ENCODE measurements at places on chromosomes 6 and 20.

GRCh38 chr6:95686895-95687294 lies 109.6 kb downstream of the MANEA start:
- no peak for DNase-seq

GRCh38 chr6:90026216-90026615 lies 131.9 kb downstream of the GJA10 start:
- no peak for DNase-seq

GRCh38 chr6:155936127-155936526 lies 480.5 kb upstream of the NOX3 start:
- DNase-seq: no peak

DNA sequence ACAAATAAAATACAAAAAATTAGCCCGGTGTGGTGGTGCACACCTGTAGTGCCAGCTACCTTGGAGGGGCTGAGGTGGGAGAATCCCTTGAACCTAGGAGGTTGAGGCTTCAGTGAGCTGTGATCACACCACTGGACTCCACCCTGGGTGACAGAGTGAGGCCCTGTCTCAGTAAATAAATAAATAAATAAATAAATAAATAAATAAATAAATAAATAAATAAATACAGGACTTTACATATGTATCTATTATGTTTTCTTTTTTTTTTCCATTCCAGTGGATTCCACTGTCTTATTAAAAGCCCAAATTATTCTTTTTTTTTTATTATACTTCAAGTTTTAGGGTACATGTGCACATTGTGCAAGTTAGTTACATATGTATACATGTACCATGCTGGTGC lies 41.1 kb upstream of the ENPP5 start:
- DNase-seq: no peak

- no peak for DNase-seq
Observed at GRCh38 chr20:4480104-4480503, 241.6 kb upstream of the PRND start.

DNA sequence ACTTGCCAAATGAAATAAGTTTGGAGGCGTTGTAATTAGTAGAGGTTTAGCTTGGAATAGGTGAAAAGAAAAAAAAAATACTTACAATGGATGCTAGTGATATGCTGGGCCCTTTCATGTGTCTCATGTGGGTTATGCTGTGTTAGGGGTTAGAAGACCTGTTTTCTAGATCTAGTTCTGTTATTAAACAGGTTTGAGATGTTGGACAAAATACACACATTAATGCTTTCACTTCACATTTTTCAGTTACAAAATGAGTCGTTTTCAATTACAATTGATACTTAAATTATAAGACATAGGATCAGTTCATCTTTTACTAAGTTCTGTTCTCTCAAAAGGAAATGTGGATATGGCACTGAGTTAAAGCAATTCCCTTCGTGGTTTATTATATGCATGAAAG lies 509.8 kb downstream of the EPM2A start:
- DNase-seq: no peak

GRCh38 chr6:47133230-47134000 lies 91.3 kb upstream of the ADGRF1 start:
- DNase-seq: no peak

DNA sequence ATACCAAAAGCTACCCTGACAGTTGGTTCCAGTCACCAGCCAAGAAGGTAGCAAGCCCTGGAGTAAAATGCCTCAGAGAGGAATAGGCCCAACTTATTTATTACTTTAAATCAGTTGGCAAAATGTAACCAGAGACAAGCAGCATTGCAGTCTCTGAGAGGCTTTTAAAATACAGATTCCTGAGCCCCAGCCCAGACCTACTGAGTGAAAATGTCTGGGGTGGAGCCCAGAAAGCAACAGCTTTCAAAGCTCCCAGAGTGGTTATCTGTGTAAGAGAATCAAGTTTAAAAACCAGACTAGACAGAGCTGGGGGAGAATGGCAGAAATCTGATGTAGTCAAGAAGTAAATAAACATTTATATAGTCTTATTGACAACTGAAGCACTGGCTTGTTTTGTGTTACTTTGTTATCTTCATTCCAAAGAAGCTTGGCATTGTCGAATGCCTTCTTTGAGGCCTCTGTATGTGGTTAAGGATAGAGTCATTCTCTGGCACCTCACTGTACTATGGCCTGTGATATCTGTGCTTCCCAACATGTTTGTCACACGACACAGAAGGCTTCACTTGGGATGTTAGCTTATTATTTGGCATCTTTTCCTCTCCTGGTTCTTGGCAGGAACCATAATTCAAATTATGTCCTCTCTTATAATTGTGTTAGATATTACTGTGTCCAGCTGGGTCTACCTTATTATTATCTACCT lies 313.5 kb downstream of the SLC35F1 start:
- no peak for DNase-seq

GRCh38 chr20:1108437-1108920 lies 9.9 kb upstream of the PSMF1 start:
- peak; percentile 61 for DNase-seq

- DNase-seq: peak; percentile 10
Observed at GRCh38 chr20:37686762-37687477, 6.9 kb upstream of the CTNNBL1 start.

GRCh38 chr6:134146268-134147033 lies 94.0 kb upstream of the SLC2A12 start:
- DNase-seq: no peak

GRCh38 chr6:152154559-152155356 lies 347.3 kb downstream of the ESR1 start:
- DNase-seq: no peak

DNA sequence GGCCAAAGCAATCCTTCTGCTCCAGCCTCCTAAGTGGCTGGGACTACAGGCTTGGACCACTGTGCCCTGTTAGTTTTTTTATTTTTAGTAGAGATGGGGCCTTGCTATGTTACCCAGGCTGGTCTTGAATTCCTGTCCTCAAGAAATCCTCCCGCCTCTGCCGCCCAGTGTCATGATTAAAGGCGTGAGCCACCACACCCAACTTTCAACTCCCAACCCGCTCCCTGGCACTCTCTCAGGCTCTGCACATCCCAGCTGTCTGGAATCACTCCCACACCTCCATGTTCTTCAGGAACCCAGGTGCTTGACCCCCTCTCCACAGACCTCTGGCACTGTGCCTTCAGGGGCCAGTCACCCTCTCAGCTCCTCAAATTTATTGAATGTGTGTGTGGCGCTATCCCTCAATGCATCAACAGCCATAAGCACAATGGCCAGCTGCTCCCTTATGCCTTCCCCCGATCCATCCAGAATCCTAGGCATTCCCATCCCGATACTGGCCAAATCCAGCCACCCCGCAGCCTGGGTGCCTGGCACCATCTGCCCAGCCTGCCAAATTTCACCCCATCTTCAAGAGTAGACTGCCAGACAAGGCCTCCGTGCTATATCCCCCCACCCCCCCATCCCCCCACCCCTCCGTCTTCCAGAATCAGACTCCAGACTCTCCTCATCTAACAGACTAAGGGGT lies 647 bp upstream of the POU5F1 start:
- no peak for DNase-seq

- peak; percentile 90 for DNase-seq
Observed at GRCh38 chr20:35699127-35699956, at the start of the genes NFS1 and ROMO1. Gene NFS1 (minus strand): TSS chr20:35699352. CDS start chr20:35699288, 64 bp downstream. Gene ROMO1 (plus strand): TSS chr20:35699405. CDS start chr20:35699633, 228 bp downstream.

GRCh38 chr20:20409331-20409730 lies 41.4 kb downstream of the INSM1 start:
- no peak for DNase-seq

GRCh38 chr6:122154155-122154554 lies 245.3 kb upstream of the HSF2 start:
- no peak for DNase-seq

DNA sequence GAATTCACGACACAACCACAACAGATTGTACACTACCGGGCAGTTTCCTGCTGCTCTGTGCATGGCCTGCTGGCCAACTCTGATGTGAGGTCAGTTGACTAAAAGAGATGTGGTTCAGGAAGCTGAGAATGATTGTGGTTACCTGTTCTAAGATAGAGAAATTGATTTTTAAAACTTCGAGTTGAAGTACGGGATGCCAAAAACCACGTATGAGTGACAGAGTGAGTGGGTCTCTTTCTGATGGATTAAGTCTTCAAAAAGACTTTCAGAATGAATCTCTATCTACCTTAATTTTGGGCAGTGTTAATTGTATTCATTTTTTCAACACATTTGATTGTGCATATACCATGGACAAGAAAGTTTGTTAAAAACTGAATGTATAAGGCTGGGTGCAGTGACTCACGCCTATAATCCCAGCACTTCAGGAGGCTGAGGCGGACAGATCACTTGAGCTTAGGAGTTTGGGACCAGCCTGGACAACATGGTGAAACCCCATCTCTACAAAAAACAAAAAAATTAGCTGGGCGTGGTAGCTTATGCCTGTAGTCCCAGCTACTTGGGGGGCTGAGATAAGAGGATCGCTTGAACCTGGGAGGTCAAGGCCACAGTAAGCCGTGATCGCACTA lies 121.2 kb downstream of the SGK1 start:
- peak; percentile 4 for DNase-seq

DNA sequence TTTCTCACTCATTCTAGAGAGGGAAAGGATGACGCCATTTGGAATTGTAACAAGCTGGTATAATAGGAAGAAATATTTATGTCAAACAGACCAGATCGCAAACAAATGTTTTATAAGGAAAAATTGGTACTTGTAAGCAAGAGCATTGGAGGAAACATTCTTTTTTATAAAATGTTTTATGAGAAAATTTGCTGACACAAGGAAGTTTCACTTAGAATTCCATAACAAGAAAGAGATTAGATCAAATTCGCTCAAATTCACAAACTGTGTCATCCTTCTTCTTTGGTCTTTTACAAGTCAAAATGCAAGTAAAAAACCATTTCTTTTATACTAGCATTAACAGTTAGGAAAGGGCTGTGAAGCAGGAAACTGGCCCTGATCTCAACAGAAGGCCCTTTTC lies 179.9 kb downstream of the TRDN start:
- DNase-seq: no peak

- DNase-seq: no peak
Observed at GRCh38 chr6:47353871-47354270, 44.2 kb upstream of the TNFRSF21 start.

DNA sequence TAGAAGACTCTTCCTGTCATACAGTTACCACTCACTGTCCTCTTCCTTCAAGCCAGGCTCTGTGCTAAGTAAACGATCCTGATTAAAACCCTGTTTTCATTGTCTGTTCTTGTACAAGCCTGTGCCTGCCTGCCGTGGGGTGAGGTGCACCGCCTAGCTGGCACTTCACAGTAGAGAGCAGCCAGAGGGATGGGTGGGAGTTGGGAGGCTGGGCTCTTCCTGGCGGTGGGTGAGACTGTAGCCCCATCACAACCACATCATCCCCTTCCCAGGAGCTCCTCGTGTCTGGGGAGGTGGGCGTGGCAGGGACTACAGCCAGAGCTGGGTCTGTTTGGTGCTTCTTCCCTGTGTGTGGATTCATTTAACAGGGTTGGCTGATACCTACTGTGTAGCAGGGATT lies 382.0 kb downstream of the TAF4 start:
- DNase-seq: no peak

DNA sequence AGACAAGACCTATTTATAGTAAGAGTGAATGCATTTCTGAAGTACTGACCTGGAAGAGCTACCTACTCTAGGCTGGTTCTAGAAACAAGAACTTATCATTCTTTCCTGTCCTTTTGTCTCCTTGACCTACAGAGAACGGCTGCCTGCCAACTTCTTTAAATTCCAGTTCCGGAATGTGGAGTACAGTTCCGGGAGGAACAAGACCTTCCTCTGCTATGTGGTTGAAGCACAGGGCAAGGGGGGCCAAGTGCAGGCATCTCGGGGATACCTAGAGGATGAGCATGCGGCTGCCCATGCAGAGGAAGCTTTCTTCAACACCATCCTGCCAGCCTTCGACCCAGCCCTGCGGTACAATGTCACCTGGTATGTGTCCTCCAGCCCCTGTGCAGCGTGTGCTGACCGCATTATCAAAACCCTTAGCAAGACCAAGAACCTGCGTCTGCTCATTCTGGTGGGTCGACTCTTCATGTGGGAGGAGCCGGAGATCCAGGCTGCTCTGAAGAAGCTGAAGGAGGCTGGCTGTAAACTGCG lies 8.3 kb downstream of the APOBEC2 start:
- DNase-seq: no peak

- DNase-seq: no peak
Observed at GRCh38 chr20:63165356-63166192, 50.4 kb downstream of the YTHDF1 start.

DNA sequence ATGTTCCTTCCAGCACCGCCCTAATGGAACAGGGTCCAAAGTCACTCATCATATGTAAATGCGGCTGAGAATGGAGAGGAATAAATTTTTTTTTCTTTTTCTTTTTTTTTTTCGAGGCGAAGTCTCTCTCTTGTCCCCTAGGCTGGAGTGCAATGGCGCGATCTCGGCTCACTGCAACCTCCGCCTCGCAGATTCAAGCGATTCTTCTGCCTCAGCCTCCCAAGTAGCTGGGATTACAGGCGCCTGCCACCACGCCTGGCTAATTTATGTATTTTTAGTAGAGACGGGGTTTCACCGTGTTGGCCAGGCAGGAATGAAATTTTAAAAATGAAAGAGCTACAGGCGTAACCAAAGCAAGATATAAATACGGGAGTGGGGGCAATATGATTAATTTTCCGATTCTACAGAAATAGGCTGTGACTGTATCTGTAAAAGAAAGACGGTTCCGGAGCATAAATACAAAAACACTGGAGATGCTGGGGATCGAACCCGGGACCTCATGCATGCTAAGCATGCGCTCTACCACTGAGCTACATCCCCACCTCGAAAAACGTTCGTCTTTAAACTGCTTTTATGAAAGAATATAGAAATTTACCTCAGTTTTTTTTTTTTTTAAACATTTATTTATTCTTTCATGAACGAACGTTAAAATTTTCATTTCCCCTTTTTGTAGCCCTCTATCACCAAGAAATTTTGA lies 132.2 kb downstream of the GPX5 start:
- DNase-seq: peak; percentile 59

DNA sequence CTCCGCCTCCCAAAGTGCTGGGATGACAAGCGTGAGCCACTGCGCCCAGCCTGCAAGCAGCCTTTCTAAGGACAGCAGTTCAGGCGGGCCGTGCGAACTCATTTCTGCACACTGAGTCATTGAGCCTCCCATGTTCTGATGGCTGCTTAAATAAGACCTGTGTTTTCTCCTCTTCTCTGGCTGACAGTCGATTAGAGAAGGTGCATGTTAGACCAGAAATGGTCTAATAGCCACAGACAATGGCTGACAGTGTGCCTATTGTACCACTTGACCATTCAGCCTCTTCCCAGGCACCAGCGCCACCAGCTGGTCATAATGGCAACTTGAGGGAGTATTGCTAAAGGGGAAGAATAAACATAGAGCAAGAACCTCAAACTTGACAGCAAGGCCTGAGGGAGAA lies 6.2 kb downstream of the CST11 start:
- peak; percentile 32 for DNase-seq

DNA sequence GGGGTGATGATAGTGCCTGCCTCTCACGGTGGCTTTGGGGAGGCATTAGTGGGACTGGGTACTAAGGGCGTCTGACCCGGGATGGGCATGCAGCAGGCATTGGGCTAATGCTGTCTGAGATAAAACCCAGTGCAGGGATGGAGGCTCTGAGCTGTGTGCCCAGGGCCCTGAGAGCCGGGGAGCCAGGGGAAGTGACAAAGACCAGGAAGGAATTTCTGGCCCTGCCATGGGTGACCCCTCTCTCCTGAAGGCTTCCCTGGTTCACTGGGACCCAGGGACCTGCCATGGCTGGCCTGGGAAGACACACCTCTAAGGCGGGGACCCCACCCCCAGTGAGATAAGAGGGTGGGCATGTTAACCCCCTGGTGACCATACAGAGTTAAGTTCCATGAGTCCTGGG lies 3.9 kb upstream of the GATA5 start:
- no peak for DNase-seq

GRCh38 chr6:170248861-170249600 lies 41.8 kb downstream of the DLL1 start:
- DNase-seq: no peak
